NCI-H187 treated with DMSO at 0.1 percent for 48 hours (cell line): ENCODE measurements at places on chromosomes 5 and 9.
A peak's percentile ranks its signal among the peaks of the same experiment; 100 is the strongest.

GRCh38 chr5:45335978-45336377, 360.2 kb downstream of the HCN1 start:
- no peak for DNase-seq

DNA sequence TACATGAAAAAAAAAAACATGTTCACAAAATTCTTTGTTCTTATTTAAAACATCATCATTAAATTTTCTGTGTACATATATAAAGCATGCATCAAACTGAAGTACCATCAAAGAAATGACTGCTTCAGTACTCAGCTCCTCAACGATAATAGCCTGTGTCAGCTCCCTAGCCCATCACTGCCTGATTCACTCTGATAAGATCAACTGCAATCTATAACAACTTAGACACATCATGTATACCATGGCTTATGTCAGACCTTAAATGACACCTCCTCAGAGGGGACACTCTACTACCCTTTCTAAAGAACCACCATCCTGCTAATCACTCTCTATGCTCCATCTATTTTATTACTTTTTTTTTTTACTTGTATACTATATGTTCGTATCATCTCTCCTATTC, 200.5 kb upstream of the TLE4 start:
- DNase-seq = no peak

DNA sequence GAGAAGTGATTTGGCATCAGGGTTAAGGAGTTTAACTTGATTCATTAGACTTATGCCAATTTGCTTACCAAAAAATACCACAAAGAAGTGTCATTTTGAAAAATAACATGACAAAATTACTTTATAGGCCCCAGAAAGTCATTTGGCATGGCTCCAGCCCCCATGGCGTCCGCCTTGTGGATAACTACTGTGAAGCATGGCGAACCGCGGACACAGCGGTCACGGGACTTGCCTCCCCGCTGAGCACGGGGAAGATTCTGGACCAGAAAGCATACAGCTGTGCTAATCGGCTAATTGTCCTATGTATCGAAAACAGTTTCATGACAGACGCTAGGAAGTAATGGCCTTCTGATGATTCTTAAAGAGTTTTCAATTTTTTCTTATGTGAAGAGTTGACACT, 35.4 kb upstream of the TGFBR1 start:
- no peak for DNase-seq

DNA sequence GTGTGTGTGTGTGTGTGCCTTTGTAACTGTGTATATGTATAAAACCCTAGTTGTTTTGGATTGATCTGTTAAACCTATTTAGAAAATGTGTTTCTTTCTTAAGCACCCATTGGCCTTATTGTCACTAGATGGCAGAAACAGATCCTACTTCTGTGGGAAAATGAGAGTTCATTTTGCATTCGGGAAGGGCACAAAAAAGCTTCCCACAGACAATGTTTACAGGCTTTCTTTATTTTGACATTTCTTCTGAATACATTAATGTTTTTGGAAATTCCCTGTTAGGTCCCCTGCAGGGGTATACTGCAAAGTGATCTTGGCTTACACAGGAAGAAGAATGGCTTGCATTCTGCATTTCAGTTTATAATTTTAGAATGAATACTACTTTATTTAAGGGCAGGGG, 481.8 kb upstream of the ARRDC3 start:
- no peak for DNase-seq

DNA sequence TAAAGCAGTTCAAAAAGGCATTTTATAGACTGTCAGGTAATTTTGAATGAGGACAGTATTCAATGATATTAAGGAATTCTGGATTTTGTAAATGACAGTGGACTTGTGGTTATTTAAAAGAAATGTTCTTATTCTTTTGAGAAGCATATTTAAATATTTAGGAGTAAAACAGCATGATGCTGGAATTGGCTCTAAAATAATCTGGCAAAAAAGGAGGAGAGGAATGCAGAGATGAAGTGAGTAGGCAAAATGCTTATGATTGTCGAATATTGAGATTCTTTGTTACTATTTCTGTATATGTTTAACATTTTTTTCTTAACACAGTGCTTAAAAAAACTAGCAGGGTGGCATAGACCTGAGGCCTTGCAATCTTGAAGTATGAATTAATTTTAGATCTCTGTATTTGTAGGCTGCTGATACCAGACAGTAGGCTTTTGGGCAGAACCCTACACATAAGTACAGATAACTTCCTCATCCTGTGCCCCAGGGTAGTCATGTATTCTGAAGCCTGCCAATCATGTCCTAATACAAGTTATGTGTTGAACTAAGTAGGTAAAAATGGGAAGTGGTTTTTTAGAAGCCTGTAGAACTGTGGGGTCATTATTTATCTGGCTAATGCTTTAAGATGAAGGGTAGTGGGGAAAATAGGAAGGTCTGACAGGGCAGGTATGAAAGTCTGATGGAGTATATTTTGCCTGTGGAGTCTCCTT, 9.4 kb downstream of the CD180 start:
- no peak for DNase-seq

GRCh38 chr5:142888469-142889085, 118.4 kb downstream of the ARHGAP26 start:
- DNase-seq = no peak

DNA sequence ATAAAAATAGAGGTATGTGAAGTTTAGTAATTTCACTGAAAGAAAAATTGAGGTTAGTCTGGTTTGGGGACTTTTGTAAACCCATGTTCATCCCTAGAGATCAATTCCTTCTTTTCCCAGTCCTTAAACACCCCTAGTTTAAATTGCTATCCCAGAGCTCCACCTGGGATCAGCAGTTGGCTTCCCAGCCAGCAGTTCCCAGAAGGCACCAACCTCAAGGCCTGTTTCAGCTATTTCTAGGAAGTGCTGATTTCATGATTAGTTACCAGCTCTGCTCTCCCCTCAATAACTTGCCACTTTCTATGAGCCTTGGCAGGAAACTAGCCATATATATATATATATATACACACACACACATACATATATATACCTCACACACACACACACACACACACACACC, 30.5 kb downstream of the EPB41L4B start:
- DNase-seq = no peak

- DNase-seq = no peak
Measured at GRCh38 chr5:78335976-78336375, 24.4 kb upstream of the SCAMP1 start.

DNA sequence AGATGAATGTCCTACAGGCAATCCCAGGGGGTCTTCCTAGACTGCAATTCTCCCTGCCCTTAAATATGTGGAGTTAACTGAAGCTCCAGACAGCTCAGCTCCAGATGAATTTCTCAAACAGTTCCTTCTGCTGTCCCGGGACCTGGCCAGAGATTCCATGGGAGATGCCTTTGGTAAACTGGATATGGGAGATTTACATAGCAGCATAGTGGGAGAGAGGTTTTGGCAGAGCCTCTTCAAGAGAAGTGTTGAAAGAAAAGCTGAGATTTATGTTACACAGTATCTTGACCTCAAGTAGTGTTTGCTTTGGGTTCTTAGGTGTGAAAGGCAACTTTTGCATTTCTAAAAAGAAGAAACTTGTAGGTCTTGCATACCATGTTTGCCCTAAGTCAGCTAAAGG, 364.9 kb downstream of the ARRDC3 start:
- DNase-seq = no peak

- DNase-seq = no peak
Measured at GRCh38 chr9:6631207-6631512, 14.4 kb downstream of the GLDC start.

DNA sequence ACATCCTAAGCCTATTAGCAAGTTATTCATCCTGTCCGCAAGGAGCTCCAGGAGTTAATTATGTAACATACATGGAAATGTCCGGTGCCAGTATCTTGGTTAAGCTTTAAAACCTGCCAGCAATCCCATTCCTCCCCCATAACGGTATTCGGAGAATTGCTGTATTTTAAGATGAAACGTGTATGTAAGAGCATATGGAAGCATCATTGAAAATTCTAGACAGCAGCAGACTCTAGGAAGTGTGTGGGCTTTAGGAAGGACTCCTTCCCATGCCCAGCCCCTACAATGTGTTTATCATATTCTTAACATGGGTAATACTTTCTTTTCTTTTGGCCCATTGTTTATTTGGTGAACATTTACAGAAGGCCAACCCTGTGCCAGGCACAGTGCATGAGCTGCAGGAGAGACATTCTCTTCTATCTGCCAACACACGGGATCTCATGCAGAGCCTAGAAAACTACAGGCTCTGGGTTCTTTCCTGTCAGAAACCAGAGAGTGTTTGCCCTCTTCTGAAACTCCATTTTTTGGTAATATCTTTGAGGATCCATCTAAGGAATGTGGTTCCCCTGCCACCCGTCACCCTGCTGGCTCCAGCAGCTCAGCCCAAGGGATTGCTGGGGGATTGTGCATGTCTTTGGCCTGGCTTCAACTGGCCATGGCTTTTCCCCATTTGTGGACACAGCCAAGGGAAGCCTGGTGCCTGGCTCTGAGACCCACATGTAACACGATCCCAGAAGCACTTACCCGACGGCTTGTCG, 15.1 kb downstream of the ANGPTL2 start:
- no peak for DNase-seq

- no peak for DNase-seq
Measured at GRCh38 chr9:74770508-74771261, 117.0 kb downstream of the TRPM6 start.

GRCh38 chr9:99998266-99998665, 91.8 kb downstream of the STX17 start:
- no peak for DNase-seq

DNA sequence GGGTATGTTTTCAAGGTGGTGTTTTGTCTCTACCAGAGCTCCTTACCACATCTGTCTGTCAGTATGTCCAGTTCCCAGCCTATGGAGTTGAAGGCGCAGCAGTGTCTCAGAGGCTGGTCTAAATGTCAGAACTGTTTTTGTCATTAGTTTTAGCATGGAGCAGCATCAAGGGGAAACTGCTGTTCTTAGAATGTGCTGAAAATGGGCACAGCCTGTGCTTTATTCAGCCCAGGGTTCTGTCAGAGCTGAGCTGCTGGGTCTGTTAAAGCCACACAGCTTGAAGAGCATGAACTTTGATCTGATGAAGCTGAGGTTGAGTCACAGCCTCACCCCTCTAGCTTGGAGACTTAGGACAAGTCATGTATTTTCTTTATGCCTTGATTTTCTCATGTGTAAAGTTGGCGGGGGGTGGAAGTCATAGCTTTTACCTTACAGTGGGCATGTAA, 71.9 kb downstream of the RALGPS1 start:
- DNase-seq = no peak

DNA sequence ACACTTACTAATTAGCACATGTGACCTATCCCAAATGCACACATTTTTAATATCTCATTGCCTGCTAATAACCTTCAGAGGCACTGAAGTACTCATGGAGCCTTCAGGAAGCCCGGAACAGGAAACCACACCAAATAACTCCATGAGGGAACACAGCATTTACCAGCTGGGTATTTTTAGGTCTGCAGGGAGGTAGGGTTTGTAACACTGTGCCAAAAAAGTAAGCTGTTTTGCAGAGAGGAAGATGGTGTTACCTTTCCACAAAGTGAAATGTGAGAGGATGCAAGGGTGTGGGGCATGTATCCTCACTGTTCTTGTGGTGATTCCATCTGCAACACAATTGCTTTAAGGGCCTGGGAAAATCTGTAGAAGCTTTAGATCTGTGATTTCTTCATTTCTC, 64.4 kb downstream of the NUDT12 start:
- DNase-seq = no peak

GRCh38 chr5:17438027-17438426, 60.0 kb upstream of the TAF11L2 start:
- DNase-seq = no peak

DNA sequence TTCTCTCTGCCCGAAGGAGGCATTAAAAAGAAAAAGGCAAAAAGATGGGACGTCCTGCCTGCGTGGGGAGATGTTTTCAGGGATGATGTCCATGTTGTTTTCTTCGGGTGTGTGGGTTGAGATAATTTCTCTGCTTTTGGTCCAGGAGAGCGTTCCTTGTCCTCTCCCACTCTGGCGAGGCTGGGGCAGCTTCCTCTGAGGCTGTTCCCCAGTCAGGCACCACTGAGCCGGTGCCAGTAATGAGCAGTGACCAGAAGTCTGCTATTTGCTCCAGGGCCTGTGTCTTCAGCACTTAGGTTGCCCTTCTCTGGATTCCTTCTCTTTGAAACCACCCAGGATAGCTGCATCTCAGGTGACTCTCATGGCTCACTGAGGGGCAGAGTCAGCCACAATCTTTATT, 71.5 kb downstream of the ACER2 start:
- DNase-seq = no peak

DNA sequence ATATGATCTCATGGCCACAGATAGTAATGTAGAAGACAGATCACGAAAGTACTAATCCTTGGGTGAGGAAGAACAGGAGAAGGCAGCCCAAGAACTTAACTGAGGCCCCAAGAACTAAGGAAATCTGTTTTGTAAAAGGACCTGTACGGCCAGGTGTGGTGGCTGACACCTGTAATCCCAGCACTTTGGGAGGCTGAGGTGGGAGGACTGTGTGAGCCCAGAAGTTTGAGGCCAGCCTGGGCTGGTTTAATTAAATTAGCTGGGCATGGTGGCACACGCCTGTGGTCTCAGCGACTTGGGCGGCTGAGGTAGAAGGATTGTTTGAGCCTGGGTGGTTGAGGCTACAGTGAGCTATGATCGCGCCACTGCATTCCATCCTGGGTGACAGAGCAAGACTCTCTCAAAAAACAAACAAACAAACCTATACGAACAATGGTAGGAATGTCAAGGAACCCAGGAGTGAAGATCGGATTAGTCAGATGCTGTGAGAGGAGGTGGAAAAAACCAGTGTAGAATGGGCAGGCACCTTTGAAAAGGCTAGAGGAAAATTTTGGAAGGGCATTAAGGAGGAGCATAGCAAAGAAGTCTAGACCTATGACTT, 283.8 kb upstream of the DMRT1 start:
- no peak for DNase-seq

DNA sequence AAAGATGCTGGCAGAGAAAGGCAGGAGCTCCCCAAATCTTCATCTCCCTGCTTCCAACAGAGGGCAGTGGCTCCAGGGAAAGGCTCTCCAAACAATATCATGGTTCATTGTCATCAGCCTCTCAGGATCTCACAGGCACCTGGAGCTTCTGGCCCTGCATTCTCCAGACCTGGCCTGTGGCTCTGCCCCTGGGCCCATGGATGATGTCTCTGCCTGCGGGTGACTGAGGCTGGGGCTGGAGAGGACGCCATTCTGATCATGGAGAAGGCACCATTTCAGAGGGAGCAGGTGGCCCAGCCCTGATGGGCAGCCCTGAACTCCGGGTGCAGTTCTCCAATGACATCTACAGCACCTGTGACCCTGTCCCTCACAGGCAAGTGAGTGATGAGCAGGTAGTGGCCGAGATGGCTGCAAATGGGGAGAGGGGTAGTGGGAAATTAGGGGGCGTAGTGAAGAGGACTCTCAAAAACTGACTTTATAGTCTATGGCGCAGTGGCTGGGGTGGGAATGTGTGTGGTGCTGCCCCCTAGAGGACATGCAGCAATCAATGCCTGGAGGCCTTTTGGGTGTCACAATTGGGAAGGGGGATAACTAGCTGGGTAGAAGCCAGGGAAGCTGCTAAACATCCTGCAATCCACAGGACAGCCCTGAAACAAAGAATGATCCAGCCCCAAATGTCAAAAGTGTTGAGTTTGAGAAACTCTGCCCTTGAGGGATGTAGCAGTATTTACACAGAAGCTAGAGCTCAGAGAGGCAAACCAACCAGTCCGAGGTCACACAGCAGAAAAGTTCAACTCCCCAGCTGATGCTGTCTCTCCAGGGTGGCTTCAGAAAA, 3.2 kb downstream of the SH3PXD2B start:
- DNase-seq = no peak

GRCh38 chr5:150001660-150002486, 1.3 kb downstream of the HMGXB3 start:
- DNase-seq = peak; percentile 3
